ENCODE measurements at places on chromosomes 7 and 10. TPM values are rescaled to one million over a fixed set of nuclear protein-coding genes. Genes with fewer than 3 reads are reported as not detected.
A peak's percentile ranks its signal among the peaks of the same experiment; 100 is the strongest.

DNA sequence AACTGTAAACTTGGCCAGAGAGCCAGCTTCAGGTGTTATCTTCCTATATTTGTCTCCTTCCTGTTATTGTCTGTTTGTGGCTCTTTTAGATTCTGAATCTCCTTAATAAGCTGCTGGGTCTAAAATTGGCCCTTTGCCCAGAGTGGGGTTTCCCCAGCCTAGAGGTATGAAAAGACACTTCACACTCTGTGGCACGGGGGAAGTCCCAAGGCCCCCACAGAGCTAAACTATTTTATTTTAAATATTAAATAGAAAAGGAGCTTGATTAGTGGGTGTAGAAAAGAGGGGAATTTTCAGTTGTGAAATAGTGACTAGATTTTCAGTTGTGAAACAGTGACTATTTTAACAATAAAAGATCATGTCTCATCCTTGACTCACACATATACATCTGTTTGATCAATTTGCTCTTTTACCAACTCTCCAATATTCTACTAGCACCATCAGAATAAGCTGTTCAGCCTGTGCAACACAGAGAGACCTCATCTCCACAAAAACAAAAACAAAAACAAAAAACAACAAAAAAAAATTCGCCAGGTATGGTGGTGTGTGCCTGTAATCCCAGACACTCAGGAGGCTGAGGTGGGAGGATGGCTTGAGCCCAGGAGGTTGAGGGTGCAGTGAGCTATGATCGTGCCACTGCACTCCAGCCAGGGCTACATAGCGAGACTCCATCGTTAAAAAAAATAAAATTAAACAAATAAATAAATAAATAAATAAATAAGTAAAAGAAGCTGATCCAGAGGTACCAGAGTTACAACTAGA is 24.9 kb upstream of the ADO start:
- no peaks in the 10 kb centered on the region for H3K36me3 ChIP-seq
- no peaks in the 10 kb centered on the region for H3K27me3 ChIP-seq
- H3K4me3 ChIP-seq: no peak overlapping the region
- no peak overlapping the region for H3K27ac ChIP-seq
- no peak for DNase-seq
- H3K4me1 ChIP-seq: no peaks in the 10 kb centered on the region

GRCh38 chr10:24971374-24971773 is 19.0 kb upstream of the PRTFDC1 start:
- H3K4me3 ChIP-seq: no peak overlapping the region
- H3K27ac ChIP-seq: no peak overlapping the region
- DNase-seq: no peak
- H3K36me3 ChIP-seq: no peaks in the 10 kb centered on the region
- H3K4me1 ChIP-seq: no peaks in the 10 kb centered on the region
- no peaks in the 10 kb centered on the region for H3K27me3 ChIP-seq

SLC13A1 gene
- not detected for total RNA-seq

DNA sequence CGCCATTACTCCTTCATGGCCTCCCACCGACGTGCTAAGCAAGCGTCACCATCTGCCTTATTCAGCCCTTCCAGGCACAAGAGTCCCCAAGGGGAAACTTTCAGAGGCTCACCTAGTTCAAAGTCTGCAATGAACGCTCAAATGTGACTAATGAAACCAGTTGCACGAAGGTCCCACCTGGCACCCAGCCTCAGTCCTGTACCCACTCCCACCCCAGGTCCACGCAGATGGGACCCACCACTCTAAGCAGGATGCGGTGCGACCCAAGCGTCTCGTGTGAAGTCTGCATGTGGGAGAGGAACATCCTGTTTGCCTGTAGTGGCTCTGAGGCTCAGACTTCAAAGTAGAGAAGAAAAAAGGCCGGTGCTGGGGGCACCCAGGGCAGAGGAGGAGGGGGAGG is 40.3 kb downstream of the RGS10 start:
- DNase-seq: no peak
- no peak overlapping the region for H3K4me3 ChIP-seq
- H3K36me3 ChIP-seq: no peaks in the 10 kb centered on the region
- no peaks in the 10 kb centered on the region for H3K27me3 ChIP-seq
- H3K27ac ChIP-seq: no peak overlapping the region

GRCh38 chr10:5968681-5969453 is 8.5 kb downstream of the IL15RA start:
- no peaks in the 10 kb centered on the region for H3K27me3 ChIP-seq
- no peak for DNase-seq
- no peak overlapping the region for H3K4me3 ChIP-seq
- no peak overlapping the region for H3K27ac ChIP-seq
- peaks cover 27% of the 10 kb centered on the region for H3K4me1 ChIP-seq

GRCh38 chr7:84637568-84638338 is 443.2 kb upstream of the SEMA3A start:
- no peaks in the 10 kb centered on the region for H3K4me1 ChIP-seq
- no peak overlapping the region for H3K27ac ChIP-seq
- no peak overlapping the region for H3K4me3 ChIP-seq
- no peaks in the 10 kb centered on the region for H3K36me3 ChIP-seq
- no peaks in the 10 kb centered on the region for H3K27me3 ChIP-seq

- no peak for DNase-seq
- peaks cover 98% of the 10 kb centered on the region for H3K4me1 ChIP-seq
- peak overlapping the region; percentile 91 for H3K27ac ChIP-seq
- no peak overlapping the region for H3K4me3 ChIP-seq
- H3K27me3 ChIP-seq: no peaks in the 10 kb centered on the region
Measured at GRCh38 chr10:80497187-80498077, 40.3 kb upstream of the SH2D4B start.

ARHGAP22 gene
- total RNA-seq: 3.2 TPM

PAX4 gene
- total RNA-seq: not detected

- H3K36me3 ChIP-seq: no peaks in the 10 kb centered on the region
- H3K4me1 ChIP-seq: no peaks in the 10 kb centered on the region
- no peaks in the 10 kb centered on the region for H3K27me3 ChIP-seq
- H3K4me3 ChIP-seq: no peak overlapping the region
- DNase-seq: no peak
- no peak overlapping the region for H3K27ac ChIP-seq
Measured at GRCh38 chr10:85188770-85189484, 860.5 kb downstream of the CCSER2 start.

DNA sequence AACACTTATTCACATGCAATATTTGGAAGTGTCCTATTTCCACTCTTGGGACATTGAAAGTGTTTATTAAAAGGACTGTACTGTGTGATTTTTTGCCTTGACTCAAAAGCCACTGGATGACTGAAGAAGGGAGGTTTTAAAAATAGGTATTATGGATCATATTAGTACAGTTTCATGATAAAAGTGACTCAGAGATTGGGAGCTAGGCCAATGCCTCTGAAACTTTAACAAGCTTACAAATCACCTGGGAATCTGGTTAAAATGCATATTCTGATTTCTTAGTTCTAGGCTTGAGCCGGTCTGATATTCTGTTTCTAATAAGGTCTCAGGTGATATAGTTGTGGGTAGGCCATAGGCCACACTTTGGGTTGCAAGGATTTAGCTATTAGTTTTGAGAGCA is 191.2 kb downstream of the PLXDC2 start:
- H3K36me3 ChIP-seq: no peaks in the 10 kb centered on the region
- H3K27me3 ChIP-seq: no peaks in the 10 kb centered on the region
- DNase-seq: no peak
- H3K4me1 ChIP-seq: peaks cover 20% of the 10 kb centered on the region
- H3K4me3 ChIP-seq: no peak overlapping the region
- no peak overlapping the region for H3K27ac ChIP-seq

GRCh38 chr7:66634816-66635215 is 6.1 kb downstream of the KCTD7 start:
- no peak overlapping the region for H3K4me3 ChIP-seq
- peak overlapping the region; percentile 45 for H3K27ac ChIP-seq
- no peaks in the 10 kb centered on the region for H3K27me3 ChIP-seq

GRCh38 chr7:111796671-111797070 is 234.4 kb upstream of the IMMP2L start:
- no peak for DNase-seq
- H3K27ac ChIP-seq: no peak overlapping the region
- no peaks in the 10 kb centered on the region for H3K27me3 ChIP-seq

DNA sequence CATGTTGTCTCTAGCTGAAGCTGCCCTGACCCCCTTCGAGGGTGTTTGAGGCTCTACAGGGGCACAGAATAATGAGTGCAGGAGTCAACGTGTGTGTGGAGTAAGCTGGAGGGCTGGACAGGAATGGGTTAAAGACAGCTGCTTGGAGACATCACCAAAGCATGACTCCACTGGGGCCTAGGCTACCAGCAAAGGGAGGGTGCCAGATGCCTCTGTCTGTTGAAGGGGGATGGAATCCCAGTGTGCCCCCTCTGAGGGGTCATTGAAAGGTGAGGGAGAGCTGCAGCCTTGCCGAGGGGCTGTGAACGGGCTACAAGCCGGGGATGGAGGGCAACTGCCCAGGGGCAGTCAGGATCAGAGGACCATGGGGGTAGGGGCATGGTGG is 51.7 kb upstream of the PODXL start:
- H3K27ac ChIP-seq: no peak overlapping the region
- H3K27me3 ChIP-seq: no peaks in the 10 kb centered on the region
- H3K36me3 ChIP-seq: no peaks in the 10 kb centered on the region
- H3K4me3 ChIP-seq: no peak overlapping the region

DNA sequence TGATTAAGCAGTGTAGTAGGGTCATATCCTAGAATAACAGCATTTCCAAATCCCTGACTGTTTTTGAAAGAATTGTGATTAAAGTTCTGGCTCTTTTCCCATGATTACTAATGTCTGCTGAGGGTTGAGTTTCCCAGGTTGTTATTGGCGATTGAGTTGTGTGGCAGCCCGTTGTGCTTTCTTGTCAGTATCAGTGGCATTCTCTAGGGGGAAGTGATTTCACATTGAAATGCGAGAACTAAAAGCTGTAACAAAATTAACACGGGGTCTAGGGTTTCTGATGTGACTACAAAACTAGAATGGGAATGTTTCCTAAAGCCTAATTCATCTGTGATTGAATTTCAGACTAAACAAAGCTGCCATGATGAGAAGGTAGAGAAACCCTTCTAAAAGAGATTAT is 349.4 kb downstream of the EXOC4 start:
- H3K36me3 ChIP-seq: no peaks in the 10 kb centered on the region
- no peaks in the 10 kb centered on the region for H3K27me3 ChIP-seq
- no peak overlapping the region for H3K27ac ChIP-seq
- no peaks in the 10 kb centered on the region for H3K4me1 ChIP-seq
- no peak for DNase-seq
- no peak overlapping the region for H3K4me3 ChIP-seq

GRCh38 chr7:83271212-83272099 is 108.8 kb upstream of the PCLO start:
- H3K27me3 ChIP-seq: no peaks in the 10 kb centered on the region
- no peak overlapping the region for H3K4me3 ChIP-seq
- H3K36me3 ChIP-seq: no peaks in the 10 kb centered on the region
- DNase-seq: no peak

DNA sequence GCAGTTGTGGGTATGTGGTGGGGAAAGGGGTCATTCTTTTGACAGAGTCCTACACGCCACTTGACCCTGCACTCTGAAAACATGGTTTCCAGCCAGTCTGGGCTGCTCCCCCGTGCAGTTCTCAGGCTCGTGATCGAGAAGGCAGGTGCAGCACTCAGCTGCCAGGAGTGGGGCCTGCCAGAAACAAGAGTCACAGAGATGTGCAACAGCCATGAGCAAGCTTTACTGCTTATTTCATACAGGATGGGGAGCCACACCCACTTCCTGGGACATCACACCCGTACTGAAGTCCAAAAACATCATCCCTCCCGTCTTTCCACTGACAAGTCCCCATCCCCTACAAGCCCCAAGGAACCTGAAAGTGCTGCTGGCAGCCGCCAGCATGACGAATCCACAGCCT is 9.3 kb downstream of the ATG9B start:
- H3K4me1 ChIP-seq: peaks cover 43% of the 10 kb centered on the region
- no peaks in the 10 kb centered on the region for H3K36me3 ChIP-seq
- DNase-seq: no peak
- H3K4me3 ChIP-seq: no peak overlapping the region
- no peaks in the 10 kb centered on the region for H3K27me3 ChIP-seq
- no peak overlapping the region for H3K27ac ChIP-seq

GRCh38 chr10:131082201-131082850 is 229.2 kb downstream of the TCERG1L start:
- H3K36me3 ChIP-seq: no peaks in the 10 kb centered on the region
- H3K4me1 ChIP-seq: peaks cover 4% of the 10 kb centered on the region
- no peaks in the 10 kb centered on the region for H3K27me3 ChIP-seq

GRCh38 chr7:127828843-127829500 is 177.0 kb downstream of the SND1 start:
- no peaks in the 10 kb centered on the region for H3K4me1 ChIP-seq
- H3K36me3 ChIP-seq: no peaks in the 10 kb centered on the region
- H3K4me3 ChIP-seq: no peak overlapping the region
- no peak overlapping the region for H3K27ac ChIP-seq

CAMK2B gene
- 3.2 TPM for total RNA-seq

- no peak overlapping the region for H3K4me3 ChIP-seq
- peaks cover 6% of the 10 kb centered on the region for H3K4me1 ChIP-seq
- no peak for DNase-seq
- no peak overlapping the region for H3K27ac ChIP-seq
- no peaks in the 10 kb centered on the region for H3K27me3 ChIP-seq
- H3K36me3 ChIP-seq: no peaks in the 10 kb centered on the region
Measured at GRCh38 chr10:59702347-59702746, 7.3 kb downstream of the SLC16A9 start.

DNA sequence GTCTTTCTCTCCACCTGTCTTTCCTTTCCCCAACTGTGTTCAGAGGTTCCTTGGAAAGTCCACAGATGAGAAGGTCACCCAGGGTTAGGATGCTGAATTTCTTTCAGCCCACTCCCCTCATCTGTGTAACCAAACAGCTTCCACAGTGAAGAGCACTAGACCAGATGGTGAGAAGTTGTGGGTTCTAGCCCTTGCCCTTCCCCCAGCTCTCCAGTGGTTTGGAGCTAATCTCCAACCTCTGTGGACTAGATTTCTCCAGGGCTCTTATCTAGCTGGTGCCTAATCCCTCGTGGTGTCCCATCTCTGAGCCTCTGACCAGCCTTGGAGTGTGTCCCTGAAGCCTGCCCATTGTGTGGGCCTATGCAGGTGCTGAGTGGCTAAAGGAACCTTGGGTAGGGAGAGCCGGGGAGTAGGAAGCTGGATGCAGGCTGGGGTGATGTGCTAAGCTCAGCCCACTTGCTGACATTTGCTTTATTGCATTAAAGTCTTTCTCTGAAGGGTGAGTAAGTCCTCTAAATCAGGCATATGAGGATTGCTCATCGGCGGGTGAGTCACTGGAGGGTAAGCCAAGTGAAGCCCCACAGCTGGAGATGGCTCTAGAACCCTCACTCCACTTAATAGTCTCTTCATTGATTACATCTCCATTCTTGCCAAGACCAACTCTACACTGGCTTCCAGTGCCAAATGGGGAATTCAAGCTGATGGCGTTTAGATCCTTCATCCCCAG is 14.9 kb downstream of the DUSP5 start:
- H3K4me1 ChIP-seq: no peaks in the 10 kb centered on the region
- no peak overlapping the region for H3K4me3 ChIP-seq
- DNase-seq: no peak
- H3K27me3 ChIP-seq: no peaks in the 10 kb centered on the region
- H3K27ac ChIP-seq: peak overlapping the region; percentile 7

GRCh38 chr10:30098629-30099028 is 39.2 kb upstream of the JCAD start:
- no peak overlapping the region for H3K27ac ChIP-seq
- H3K4me3 ChIP-seq: no peak overlapping the region
- no peak for DNase-seq
- H3K36me3 ChIP-seq: no peaks in the 10 kb centered on the region
- no peaks in the 10 kb centered on the region for H3K4me1 ChIP-seq
- H3K27me3 ChIP-seq: no peaks in the 10 kb centered on the region

GRCh38 chr7:73768641-73769480 is 1.2 kb downstream of the CLDN3 start:
- no peaks in the 10 kb centered on the region for H3K36me3 ChIP-seq
- no peak overlapping the region for H3K27ac ChIP-seq
- DNase-seq: no peak
- no peak overlapping the region for H3K4me3 ChIP-seq
- H3K27me3 ChIP-seq: peaks cover 4% of the 10 kb centered on the region
